ENCODE measurements at places on chromosomes 2 and 18. TPM values are rescaled to one million over a fixed set of nuclear protein-coding genes. Genes with fewer than 3 reads are reported as not detected.

Gene PARD6G
- total RNA-seq = 18.8 TPM

DNA sequence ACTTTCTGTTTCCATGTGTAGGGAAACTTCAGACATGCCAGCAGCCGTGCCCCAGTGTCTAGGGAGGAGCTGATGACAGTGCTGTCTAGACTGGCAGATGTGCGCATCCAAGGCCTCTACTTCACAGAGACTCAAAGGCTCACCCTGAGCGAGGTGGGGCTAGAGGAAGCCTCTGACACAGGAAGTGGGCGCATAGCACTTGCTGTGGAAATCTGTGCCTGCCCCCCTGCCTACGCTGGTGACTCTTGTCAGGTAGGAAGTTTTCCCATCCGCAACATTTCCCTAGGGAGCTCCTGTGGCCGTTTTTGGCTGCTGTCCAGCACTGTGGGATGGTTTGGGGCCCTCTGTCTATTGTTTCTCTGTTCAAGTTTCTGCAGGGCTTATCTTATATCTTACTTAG, 143.1 kb upstream of the TTC39C start:
- no peak for DNase-seq
- no peak overlapping the region for H3K4me3 ChIP-seq
- no peak overlapping the region for H3K27ac ChIP-seq
- no peaks in the 10 kb centered on the region for H3K36me3 ChIP-seq
- no peaks in the 10 kb centered on the region for H3K27me3 ChIP-seq

Gene SEMA4C
- total RNA-seq = 67.3 TPM

DNA sequence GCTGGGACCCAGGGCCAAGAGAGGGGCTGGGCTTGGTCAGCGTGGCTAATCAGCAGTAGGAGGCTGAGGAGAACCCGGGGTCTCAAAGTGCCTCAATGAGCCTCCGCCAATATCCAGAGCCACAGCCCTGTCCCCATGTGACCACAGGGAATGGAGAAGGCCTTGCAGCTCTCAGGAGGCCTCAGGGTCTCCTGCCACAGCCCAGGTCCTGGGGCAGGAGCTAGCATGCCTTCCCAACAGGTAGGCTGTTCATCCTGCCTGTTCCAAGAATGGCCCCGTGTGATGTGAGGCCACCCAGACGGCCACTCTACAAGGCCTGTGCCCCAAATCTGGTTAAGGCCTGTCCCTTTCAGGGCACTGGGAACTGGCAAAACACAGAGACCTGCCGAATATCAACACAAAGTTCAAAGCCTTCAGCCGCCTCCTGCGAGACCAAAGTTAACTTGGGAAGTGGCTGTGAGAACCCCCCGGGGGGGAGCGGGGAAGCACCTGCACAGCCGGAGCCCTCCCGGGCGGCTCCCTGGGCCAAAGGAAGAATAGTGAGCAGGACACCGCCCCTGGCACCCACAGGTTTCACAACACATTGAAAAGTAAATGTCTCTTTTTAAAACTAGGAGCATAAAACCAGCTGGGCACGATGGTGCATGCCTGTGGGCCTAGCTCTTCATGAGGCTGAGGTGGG, 4.5 kb upstream of the LIMS2 start:
- H3K4me1 ChIP-seq = peaks cover 8% of the 10 kb centered on the region
- H3K36me3 ChIP-seq = no peaks in the 10 kb centered on the region
- H3K4me3 ChIP-seq = no peak overlapping the region
- no peak overlapping the region for H3K27ac ChIP-seq

Gene COQ10B
- 17.0 TPM for total RNA-seq

Measured in H1 (cell line).